Mesendoderm (in vitro differentiated cells): ENCODE measurements at places on chromosomes 2 and 18.

DNA sequence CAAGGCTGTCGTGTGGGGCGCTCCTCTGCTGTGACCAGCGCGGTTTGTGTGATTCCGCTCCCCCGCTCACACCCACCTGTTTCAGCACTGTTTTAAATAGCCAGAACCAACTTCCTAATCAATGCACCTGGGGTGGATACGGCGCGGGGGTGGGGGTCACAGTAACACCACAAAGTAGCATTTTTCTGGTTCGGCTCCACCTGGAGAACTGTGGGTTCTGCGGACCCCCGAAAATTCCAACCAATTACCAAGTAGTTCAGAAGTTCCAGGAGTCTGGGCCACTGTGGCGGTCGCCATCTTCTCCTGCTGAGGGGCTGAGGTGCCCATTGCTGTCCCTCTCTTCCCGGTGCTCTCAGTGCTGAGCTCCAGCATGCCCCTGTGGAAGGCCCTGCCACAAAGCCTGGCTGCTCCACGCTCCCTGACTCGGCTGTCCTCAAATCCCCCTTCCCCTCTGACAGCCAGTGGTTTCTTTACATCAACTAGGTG is 79.4 kb downstream of the GFPT1 start:
- no peak overlapping the region for H3K27ac ChIP-seq
- H3K27me3 ChIP-seq: no peaks in the 10 kb centered on the region
- DNase-seq: no peak
- peaks cover 10% of the 10 kb centered on the region for H3K4me1 ChIP-seq

GRCh38 chr2:118046634-118047210 is 32.9 kb upstream of the CCDC93 start:
- H3K36me3 ChIP-seq: no peaks in the 10 kb centered on the region
- no peak overlapping the region for H3K27ac ChIP-seq
- no peaks in the 10 kb centered on the region for H3K4me1 ChIP-seq
- no peak overlapping the region for H3K4me3 ChIP-seq
- H3K27me3 ChIP-seq: no peaks in the 10 kb centered on the region

DNA sequence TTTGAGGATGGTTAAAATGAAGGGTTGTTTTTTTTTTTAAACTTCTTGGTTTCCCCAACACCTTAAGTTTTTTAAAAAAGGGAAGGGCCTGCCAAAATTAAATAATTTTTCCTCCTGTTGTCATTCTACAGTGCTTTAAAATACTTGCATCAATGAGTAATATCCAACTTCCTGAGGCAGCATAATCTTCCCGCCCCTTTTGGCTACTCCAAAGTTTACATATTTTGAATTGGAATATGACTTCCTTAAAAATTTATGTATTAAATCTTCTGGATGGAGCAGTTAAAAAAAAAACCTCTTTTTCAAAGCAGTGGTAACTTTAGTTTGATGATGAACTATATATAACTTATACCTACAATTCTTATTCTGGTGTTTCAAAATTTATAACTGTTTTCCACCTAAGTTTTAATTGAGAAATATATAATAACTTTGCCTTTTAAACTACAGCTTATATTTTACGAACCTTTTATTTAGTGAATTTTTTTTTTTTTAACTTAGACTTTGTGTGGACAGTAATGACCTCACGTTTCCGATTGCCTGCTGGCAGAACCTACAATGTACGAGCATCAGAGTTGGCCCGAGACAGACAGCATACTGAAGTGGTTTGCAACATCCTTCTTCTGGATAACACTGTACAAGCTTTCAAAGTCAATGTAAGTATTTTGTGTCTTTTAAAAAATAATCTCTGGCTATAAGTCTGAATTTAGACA is 49.8 kb downstream of the PTPN4 start:
- DNase-seq: no peak
- H3K4me1 ChIP-seq: no peaks in the 10 kb centered on the region
- H3K27me3 ChIP-seq: no peaks in the 10 kb centered on the region
- no peaks in the 10 kb centered on the region for H3K36me3 ChIP-seq
- no peak overlapping the region for H3K4me3 ChIP-seq
- no peak overlapping the region for H3K27ac ChIP-seq

DNA sequence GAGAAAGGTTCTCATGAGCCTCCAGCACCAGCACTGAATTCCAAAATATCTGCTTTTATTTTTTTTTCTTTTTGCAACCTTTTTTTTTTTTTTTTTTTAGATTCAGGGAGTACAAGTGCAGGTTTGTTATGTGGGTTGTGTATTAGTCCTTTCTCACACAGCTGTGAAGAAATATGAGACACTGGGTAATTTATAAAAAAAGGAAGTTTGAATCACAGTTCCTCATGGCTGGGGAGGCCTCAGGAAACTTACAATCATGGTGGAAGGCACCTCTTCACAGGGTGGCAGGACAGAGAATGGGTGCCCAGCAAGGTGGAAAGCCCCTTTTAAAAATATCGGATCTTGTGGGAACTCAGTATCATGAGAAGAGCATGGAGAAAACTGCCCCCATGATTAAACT is 7.9 kb upstream of the TMX3 start:
- H3K27me3 ChIP-seq: no peaks in the 10 kb centered on the region
- H3K27ac ChIP-seq: no peak overlapping the region
- no peak for DNase-seq

DNA sequence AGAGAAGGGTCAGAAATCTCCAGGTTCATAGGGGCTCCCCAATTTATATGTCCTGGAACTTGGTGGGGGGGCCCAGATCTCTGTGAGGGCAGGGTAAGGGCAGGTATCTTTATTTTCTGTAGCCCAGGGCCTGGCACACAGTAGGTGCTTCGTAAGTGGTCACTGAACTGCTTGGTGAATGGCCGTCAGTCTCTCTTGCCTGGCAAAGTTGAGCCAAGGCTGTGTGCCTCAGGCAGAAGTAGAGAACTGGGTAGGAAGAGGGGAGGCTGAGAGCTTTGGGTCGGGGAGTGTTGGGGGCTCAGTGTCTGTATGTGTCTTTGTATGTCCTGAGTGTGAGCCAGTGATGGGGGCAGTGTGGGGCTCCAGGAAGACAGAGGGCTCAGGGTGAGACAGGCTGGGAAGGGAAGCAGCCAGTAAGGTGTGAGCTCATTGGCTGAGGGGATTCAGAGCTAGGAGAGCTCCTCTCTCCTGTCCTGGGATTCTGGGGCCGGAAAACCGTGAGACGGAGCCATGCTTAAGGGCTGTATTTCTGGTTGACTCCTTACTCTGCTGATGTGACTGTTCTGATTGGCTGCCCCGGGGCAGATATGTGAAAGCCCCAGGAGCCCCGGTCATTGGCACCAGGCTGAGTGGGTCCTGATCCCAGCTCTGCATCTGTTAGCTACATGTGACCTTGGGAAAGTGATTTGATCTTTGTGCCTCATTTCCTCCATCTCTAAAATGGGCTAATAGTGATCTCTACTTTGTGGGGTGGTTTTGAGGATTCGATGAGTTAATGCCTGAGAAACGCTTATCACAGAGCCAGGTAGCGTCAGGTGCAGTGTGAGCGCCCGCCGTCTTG is 30.3 kb downstream of the STEAP3 start:
- no peak for DNase-seq
- no peak overlapping the region for H3K4me3 ChIP-seq
- peaks cover 2% of the 10 kb centered on the region for H3K36me3 ChIP-seq
- H3K4me1 ChIP-seq: peaks cover 4% of the 10 kb centered on the region
- no peak overlapping the region for H3K27ac ChIP-seq

DNA sequence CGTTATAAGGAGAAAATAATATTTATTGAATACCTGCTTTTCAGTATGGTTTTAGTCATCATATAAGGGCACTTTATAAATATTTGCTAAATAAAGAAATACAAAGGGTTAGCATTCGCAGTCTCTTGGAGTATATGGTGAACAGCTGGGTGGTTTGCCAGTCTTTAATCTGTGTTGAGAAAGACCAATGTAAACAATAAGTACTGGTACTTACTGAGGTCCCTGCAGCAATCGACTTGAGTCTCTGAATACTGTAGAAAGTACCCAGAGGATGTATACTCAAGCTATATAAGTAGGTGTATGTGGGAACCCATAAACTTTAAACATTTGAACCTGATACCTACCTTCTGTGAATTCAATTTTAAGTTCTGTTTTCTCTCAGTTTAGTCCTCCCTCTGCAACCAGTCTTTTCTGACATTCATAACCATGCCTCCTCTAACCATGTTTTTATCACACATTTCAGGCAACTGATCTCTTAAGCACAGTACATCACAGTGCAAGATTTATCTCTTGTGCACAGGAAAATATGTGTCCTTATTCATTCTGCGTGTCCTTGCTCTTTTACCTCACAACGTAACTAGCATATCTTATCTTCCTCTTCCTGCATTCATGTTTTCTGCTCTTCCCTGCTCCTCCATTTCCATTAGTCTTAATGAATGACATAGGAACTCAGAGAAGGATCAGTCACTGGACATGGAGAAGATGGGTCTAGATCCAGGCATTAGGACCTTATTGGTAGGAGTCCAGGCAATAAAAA is 21.7 kb downstream of the C18orf63 start:
- DNase-seq: no peak
- H3K27ac ChIP-seq: no peak overlapping the region
- H3K4me1 ChIP-seq: no peaks in the 10 kb centered on the region
- no peaks in the 10 kb centered on the region for H3K36me3 ChIP-seq

- no peaks in the 10 kb centered on the region for H3K4me1 ChIP-seq
- no peaks in the 10 kb centered on the region for H3K27me3 ChIP-seq
- no peak overlapping the region for H3K27ac ChIP-seq
- no peaks in the 10 kb centered on the region for H3K36me3 ChIP-seq
- H3K4me3 ChIP-seq: no peak overlapping the region
Observed at GRCh38 chr2:236666646-236667204, 97.1 kb downstream of the ACKR3 start.

DNA sequence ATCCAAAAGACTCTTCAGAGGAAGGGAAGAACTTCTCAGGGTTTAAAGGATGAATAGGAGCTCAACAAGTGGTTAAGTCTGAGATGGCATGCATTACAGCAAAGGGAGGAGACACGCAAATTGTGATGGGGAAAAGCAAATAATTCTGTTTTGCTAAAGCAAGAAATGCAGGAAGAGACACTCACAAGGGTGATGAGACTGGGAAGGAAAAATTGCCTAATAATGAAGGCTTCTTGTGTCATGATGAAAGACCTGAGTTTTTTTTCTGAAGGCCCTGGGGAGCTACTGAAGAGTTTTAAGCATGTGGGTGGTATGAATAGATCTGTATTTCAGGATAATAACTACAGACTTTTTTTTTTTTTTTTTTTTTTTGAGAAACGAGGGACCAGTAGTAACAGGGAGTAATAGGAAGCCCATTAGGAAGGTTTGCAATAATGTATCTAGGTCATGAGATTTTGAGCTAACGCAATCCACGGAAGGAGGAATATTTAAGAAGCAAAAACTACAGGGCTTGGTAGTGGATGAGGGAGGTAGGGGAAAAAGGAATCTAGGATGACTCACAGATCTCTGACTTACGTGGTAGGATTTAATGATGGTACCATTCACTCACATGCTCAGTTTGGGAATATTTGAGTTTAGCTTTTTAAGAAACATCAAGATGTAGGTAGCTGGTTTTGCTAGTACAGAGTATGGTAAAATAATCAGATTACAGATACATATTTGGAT is 16.0 kb upstream of the SERPINB3 start:
- no peak overlapping the region for H3K27ac ChIP-seq
- no peaks in the 10 kb centered on the region for H3K4me1 ChIP-seq
- H3K36me3 ChIP-seq: no peaks in the 10 kb centered on the region
- H3K27me3 ChIP-seq: no peaks in the 10 kb centered on the region

DNA sequence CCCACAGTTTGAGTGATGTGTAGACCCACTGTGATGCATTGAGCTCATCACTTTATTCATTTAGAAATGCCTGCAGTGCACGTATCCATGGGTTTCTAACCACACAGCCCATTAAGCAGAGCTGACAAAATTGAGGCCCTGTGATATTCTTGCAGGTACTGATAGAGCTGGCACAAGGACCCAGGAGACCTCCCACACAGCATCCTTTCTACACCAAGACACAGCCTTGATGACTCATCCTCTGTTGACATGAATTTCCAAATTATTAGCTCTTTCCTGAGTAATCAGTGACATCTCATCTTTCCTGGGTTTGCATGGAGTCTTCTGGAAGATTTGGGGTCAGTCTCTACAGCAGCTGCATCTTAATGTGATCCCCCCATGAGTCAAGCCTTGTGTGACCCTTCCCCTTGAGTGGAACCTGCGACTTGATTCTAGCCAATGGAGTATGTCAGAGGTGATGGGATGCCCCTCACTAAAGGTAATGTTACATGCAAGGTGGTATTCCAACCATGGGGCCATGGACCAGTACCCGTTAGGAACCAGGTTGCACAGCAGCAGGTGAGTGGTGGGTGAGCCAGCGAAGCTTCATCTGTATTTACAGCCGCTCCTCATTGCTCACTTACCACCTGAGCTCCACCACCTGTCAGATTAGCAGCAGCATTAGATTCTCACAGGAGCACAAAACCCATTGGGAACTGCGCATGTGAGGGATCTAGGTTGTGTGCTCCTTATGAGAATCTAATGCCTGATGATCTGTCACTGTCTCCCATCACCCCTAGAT is 181.1 kb upstream of the ARL4C start:
- no peaks in the 10 kb centered on the region for H3K4me1 ChIP-seq
- H3K27me3 ChIP-seq: no peaks in the 10 kb centered on the region
- H3K27ac ChIP-seq: no peak overlapping the region
- H3K4me3 ChIP-seq: no peak overlapping the region

DNA sequence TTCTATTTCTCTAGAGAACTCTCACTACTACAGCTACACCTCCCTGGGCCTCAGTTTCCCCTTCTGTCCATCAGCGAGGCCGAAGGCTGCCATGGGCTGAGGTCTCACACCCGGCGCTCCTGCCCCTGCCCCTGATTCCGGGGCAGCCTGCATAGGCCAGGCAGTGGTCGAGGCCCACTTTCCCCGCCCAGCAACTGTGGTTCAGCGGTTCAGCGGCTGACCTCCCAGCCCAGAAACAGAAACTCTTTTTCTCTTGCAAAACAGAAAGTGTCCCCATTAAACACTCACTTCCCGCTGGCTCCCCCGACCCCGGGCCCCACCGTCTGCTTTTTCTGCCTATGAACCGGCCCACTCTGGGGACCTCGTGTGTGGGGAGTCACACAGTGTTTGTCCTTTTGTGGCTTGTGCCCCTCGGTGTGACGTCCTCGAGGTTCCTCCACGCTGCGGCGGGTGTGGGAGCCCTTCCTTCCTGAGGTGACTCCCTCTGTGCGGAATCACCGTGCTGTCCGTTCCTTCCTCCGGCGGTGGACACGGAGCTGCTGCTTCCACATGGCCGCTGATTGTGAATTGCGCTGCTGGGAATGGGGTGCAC is 16.0 kb downstream of the PDCD1 start:
- DNase-seq: no peak
- H3K4me3 ChIP-seq: no peak overlapping the region
- H3K36me3 ChIP-seq: no peaks in the 10 kb centered on the region

- H3K27me3 ChIP-seq: no peaks in the 10 kb centered on the region
- H3K36me3 ChIP-seq: peaks cover 3% of the 10 kb centered on the region
- H3K4me1 ChIP-seq: no peaks in the 10 kb centered on the region
- H3K4me3 ChIP-seq: no peak overlapping the region
Observed at GRCh38 chr2:237995036-237995435, 28.2 kb downstream of the UBE2F start.

DNA sequence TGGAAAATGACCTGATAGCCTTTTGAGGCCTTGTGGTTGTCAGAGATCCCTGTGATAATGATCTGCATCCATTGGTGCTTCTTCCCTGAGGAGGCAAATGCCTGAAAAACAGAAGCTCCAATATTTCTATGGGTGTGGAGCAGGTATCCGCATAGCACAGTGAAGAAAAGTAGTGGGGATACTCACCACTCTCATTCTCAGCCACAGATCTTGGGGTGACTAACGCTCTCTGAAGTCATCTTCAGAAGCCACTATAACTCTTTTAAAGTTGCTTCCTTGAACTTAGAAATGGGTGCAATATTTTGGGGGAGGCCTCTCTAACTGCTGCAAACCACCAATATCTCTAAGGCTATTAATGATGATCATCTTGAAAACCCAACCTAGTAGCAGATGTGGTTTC is 46.2 kb downstream of the ARHGAP15 start:
- no peak overlapping the region for H3K27ac ChIP-seq
- H3K4me1 ChIP-seq: no peaks in the 10 kb centered on the region
- H3K36me3 ChIP-seq: no peaks in the 10 kb centered on the region
- H3K4me3 ChIP-seq: no peak overlapping the region
